NCI-H2171 (cell line): ENCODE measurements at places on chromosomes 5 and 9.

- DNase-seq: no peak
Measured at GRCh38 chr9:93051680-93052089, 6.8 kb upstream of the SUSD3 start.

GRCh38 chr5:68557162-68557936 lies 341.8 kb downstream of the PIK3R1 start:
- no peak for DNase-seq

DNA sequence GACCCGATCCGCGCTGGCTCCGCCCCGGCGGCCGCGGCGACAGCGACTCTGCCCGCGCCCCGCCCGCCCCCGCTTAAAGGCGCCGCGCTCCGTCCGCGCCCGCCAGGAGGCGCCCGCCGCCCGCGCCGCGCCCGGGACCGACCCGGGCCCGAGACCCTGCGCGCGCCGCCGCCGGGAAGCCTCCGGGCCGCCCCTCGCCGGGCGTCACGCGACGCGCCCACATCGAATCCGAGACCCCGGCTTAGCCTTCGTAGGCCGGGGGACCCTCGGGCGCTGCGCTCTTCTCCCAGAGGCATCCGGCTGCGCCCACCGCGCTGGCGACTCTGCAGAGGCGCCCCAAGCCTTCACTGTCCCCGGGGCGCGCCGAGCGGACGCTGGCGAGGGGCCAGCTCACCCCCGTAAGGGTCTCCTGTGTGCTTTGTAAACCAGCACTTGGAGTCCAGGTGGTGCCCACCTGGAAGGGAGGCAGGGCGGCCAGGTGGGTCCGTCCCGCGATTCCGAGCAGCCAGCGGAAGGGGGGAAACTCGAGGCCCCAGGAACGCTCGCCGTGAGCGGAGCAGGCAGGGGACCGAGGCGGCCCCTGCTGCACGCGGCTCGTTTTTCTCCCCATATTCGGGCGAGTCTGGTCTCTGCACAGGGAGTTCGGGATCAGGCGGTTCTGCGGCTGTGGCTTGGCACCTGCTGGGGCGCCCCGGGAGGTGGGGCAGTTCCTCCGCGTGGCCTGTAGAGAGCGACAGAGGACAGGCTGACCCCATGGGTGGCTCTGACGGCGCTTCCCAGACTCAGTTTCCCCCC lies 423 bp upstream of the ABCA2 start:
- peak; percentile 77 for DNase-seq

DNA sequence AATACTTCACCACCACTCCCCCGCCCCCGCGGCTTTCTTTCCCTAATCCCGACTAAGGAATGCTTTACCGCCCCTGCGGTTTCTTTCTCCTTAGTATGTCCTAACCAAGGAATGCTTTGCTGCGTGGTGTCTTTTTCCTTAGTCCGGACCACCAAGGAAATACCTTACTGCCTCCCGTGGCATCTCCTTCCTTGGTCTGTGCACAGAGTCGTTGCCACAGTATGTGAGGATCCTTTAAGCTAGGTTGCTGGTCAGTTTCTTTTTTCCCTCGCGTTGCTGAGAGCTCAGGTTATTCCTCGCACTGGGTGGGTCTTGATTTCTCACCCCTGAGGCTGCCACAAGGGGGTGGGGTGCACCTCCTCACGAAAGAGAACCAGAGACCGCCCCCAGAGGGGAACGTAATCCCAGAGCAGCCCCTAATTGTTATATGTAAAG lies 309.4 kb downstream of the NR3C1 start:
- DNase-seq: no peak

GRCh38 chr5:151580858-151581257 lies 10.3 kb downstream of the FAT2 start:
- no peak for DNase-seq

DNA sequence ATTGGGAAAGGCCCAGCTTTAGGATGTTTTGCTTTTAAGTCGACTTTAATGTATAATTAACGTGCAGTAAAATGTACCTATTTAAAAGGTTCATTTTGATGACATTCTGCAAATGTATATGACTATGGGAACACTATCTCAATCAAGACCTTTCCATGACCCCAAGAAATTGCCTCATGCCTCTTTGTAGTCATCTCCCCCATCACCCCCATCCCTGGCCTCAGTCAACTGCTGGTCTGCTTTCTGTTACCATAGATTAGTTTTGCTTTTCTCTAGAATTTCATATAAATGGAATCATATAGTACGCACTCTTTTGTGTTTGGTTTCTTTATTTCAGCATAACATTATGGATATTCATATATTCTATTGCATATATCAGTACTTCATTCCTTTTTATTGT lies 80.7 kb upstream of the C9orf72 start:
- no peak for DNase-seq

DNA sequence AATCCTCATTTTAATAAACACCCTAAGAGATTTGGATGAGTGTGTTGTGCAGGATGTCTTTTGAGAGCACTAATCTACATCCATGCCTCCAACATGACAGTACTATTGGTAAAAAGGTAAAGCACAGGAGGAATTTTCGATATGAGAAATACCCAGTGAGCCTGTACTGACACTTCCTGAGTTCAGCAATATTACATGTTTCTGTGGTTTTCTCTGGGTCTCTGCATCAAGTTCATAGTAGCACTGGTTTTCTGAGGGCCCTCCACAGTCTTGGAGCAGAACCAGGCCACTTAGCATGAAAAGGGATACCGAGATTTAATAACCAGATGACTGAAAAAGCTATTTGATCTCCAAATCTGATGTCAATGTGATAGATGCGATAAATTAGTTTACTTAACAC lies 524.1 kb downstream of the TMEM38B start:
- no peak for DNase-seq

GRCh38 chr9:119792242-119792641 lies 423.0 kb upstream of the BRINP1 start:
- DNase-seq: no peak

GRCh38 chr9:12880406-12881015 lies 105.7 kb downstream of the LURAP1L start:
- DNase-seq: no peak

DNA sequence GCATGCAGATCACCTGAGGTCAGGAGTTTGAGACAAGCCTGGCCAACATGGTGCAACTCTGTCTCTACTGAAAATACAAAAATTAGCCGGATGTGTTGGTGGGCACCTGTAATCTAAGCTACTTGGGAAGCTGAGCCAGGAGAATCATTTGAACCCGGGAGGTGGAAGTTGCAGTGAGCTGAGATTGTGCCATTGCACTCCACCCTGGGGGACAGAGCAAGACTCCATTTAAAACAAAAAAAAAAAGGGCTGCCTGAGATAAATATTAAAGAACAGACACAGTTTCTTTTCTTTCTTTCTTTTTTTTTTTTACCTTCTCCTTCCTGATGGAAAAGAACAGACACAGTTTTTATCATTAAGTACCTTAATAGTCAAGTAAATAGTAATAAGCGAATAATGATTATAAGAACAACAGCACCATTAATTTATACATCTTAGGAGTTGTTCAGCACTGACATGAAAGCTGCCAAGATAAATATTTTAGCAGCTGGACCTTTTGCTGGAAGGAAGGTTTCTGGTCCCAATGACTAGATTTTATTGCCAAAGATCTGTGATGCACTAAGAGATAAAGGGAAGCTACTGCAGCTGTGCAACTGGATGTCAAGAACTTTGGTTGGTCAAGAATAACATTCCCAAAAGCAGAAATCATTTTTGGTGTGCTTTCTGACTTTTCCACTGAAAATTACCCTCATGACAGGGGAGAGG lies 7.0 kb downstream of the CENPP start:
- DNase-seq: no peak

- no peak for DNase-seq
Measured at GRCh38 chr9:5626727-5627634, 1.9 kb upstream of the RIC1 start.

DNA sequence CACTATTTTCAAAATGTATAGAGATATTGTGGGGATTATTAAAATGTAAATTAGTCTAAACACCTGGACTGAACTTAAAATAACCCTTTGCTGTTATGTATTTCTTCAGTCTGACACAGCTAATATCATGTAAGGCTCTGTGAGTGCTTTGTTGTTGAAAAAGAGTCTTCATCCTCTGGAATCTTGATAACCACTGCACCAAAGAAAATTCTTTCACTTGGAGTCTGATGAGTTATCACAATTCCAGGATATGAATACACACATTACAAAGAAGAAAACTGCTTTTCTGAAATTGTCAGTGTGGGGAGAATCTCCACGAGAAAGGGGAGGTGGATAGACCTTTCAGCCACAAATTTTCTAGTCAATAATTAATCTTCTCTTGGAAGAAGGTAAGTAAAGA lies 42.3 kb upstream of the TARS1 start:
- DNase-seq: no peak

GRCh38 chr5:62562867-62563266 lies 15.8 kb upstream of the LRRC70 start:
- no peak for DNase-seq

GRCh38 chr9:98147582-98147981 lies 28.6 kb upstream of the TRIM14 start:
- DNase-seq: no peak

DNA sequence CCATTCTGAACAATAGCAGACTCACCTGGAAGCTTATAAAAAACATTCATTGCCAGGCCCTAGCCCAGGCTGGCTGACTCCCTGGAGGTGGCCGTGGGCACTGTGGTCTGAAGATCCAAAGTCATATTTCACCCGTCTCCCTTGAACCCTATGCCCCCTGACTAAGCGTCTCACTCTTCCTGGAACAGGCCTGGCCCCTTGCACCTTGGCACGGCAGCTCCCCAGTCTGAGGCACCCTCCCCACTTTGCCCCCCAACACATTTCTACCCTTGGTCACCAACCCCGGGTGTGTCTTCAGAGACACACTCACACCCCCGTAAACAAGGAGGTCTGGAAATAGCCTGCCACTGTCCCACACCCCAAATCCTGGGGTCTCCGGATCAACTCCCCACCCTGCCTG lies 68.6 kb upstream of the LMX1B start:
- DNase-seq: no peak

DNA sequence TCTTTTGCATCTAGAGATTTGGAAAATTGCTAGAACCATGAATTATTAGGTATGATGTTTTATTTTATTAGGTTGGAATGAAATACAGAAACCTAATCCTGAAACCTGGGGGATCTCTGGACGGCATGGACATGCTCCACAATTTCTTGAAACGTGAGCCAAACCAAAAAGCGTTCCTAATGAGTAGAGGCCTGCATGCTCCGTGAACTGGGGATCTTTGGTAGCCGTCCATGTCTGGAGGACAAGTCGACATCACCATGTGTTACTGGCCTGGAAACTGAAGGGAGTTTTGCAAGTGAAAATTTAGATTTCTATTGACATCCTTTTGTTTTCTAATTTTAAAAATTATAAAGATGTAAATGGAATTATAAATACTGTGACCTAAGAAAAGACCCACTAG lies 100.7 kb downstream of the NLN start:
- no peak for DNase-seq

DNA sequence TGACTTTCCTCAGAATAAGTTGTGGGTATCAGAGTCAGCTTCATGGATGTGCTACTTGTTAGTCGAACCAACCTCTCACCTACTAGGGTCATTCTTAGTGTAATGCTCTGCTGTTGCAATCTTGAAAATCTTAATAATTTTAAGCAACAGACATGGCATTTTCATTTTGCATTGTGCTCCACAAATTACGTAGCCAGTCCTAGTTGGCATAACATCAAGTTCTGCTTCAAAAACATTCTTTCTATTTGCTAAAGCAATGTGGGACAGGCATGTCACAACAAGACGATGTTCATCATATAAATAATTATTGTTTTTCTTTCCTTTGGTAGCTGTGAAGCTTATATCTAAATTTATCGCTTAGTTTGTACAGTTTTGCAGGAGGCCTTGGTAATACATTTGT lies 39.3 kb upstream of the CDH12 start:
- no peak for DNase-seq

- DNase-seq: no peak
Measured at GRCh38 chr5:174073122-174073660, 27.7 kb downstream of the NSG2 start.

- peak; percentile 74 for DNase-seq
Measured at GRCh38 chr5:150599917-150600511, 40.4 kb upstream of the SYNPO start.

DNA sequence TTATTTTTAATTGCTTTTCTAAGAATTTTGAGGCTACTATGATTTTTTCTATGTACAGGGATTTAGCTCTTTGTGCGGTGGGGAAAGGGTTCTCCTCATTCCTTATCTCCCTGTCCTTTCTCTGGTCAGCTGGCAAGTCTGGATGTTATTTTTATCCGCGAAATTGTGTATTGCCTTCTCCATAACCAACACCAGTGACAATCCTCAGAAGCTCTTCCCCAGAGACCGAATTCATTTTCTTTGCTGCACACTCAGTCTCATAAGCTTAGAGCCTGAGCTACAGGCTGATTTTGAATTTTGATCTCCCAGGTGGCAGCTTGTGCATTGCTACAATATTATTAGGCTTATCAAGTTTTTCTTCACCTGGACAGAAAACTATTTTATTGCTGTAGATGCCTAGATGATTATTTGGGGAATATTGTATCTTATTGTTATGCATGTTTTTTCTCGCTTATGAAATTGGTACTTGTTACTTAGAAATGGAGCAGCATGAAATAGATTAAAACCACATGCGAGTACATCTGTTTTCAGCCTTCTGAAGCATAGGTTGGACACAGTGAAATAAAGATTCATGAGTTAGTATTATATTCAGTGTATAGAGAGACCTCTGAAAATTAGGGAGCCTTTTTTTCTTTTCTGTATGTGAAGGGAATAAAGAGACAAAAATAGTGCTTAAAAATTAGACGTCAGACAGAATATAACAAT lies 27.3 kb downstream of the CPEB4 start:
- no peak for DNase-seq

DNA sequence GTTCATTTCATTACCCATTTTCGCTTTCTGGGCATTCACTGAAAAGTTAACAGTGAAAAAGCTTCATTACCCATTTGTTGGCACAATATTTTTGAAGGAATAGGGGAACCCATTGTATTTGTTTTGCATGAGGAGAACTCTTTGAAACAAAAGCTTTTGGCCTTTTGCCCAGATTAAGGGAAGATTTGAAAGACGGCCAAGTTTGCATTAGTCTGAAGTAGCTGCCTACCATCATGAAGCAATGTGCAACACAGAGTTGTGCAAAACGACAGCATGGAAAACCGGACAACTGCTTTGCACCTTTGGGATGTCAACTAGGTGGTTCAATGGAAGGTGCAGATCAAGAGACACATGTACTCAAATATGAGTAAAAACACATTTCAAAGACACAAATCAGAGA lies 84.9 kb downstream of the TRPM3 start:
- DNase-seq: peak; percentile 16
